ENCODE measurements at places on chromosomes 3 and 15.

DNA sequence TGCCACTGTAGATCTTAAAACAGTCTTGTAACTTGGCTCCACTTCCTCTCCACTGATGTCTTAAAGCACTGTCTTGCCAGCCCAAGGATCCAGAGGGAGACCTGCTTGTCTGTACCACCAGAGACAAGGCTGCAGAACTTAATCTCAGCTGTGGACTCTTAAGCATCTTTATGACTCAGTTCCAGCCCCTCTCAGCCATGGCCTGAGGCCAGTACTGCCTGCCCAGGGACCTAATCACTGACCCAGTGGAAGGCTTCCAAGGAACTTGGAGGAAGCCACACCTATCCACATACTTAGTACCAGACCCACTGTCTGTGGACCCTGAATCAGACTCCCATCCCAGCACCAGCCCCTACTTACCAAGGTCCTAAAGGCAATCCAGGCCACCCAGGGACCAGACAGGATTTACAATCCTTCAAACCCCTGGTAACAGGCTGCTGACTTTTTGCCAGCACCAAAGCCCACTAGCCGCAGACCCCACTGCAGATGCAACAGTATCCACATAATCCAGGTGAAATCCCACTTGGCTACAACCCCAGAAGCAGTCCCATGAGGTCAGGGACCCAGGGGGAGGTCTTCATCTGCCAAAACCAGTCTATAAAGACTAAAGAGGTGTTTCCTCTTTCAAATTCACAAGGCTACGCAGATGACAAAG lies 41.9 kb upstream of the PRR20G start:
- no peak for DNase-seq

DNA sequence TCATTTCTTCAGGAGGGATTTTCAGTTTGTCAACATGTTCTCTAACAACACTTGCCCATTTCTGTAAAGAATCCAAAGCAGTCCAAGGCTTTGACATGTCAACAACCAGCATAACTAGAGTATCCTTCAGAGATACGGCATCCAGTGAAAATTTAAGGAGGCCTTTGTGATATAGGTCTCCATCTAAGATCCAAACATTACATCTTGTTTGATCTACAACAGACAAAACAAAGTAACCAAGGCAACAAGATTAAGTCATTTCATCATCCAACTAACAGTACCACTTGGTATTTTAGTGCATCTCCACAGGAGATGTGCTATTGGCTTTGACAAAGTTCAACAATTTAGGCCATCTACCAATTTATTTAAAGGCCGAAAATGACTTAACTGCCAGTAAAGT lies 25.8 kb downstream of the DYNC1LI1 start:
- no peak for DNase-seq

DNA sequence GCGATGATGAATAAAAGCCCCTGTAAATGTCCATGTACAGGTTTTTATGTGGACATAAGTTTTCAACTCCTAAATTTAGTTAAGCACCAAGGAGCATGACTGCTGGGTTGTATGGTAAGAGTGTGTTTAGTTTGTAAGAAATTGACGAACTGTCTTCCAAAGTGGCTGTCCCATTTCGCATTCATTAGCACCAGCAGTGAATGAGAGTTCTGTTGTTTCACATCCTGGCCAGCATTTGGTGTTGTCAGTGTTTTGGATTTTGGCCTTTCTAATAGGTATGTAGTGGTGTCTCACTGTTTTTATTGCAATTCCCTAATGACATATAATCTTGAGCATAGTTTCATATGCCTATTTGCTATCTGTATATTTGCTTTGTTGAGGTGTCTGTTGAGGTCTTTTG lies 3.7 kb downstream of the ZNF621 start:
- DNase-seq, result no peak

GRCh38 chr3:125128861-125129501 lies 73.2 kb upstream of the HEG1 start:
- DNase-seq, result no peak

GRCh38 chr15:99963096-99963825 lies 230.0 kb upstream of the LYSMD4 start:
- no peak for DNase-seq

GRCh38 chr3:42489937-42490227 lies 12.6 kb upstream of the VIPR1 start:
- DNase-seq, result no peak

- DNase-seq, result no peak
Observed at GRCh38 chr15:43517354-43518196, at the start of gene MAP1A. TSS of gene MAP1A (plus strand) at chr15:43517608. CDS start at chr15:43521474, 3,866 bp downstream.

- no peak for DNase-seq
Observed at GRCh38 chr15:80703965-80704364, 8.9 kb downstream of the ABHD17C start.

- DNase-seq, result no peak
Observed at GRCh38 chr3:101824702-101825101, 24.6 kb upstream of the NFKBIZ start.

GRCh38 chr3:37183375-37183831 lies 9.0 kb upstream of the LRRFIP2 start:
- no peak for DNase-seq

GRCh38 chr3:187361835-187362234 lies 6.3 kb upstream of the RTP4 start:
- DNase-seq, result no peak

DNA sequence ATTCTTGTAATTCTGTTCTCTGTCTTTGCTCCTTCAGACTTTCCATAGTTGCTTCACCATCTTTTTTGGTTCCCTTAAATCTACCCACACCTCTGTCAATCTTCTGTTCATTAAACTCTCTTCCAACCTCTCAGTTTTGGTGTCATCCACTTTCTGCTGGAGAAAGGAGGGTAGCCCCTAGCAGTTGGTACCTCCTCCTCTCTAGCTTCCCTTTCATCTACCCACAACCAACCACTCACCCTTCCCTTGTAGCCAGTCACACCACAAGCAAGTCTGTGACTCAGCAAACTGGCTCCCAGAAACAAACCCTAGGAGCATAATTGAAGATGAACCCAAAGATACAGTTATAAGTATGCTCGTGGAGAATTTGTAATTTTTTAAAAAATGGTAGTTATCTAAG lies 318.6 kb downstream of the FHIT start:
- no peak for DNase-seq

- no peak for DNase-seq
Observed at GRCh38 chr3:185250247-185250646, 3.6 kb downstream of the EHHADH start.

DNA sequence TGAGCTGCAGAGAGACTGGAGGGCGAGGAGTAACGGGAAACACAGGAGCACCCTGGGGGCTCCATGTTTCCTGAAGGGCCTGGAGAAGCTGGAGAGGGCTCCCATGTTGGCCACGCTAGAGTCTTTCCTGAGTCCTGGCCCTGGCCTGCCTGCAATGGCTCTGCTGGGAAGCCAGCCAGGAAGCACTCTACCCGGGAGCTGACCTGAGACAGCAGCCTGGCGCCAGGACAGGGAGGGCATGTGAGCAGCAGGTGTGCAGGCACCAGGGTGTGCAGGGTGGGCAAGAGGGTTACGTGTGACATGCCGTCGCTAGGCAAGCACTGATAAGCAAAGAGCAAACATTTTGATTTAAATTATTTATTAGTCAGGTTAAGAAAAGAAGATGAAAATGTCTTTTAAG lies 301.4 kb downstream of the OCA2 start:
- no peak for DNase-seq

GRCh38 chr15:62218841-62219240 lies 53.8 kb upstream of the C2CD4B start:
- no peak for DNase-seq

DNA sequence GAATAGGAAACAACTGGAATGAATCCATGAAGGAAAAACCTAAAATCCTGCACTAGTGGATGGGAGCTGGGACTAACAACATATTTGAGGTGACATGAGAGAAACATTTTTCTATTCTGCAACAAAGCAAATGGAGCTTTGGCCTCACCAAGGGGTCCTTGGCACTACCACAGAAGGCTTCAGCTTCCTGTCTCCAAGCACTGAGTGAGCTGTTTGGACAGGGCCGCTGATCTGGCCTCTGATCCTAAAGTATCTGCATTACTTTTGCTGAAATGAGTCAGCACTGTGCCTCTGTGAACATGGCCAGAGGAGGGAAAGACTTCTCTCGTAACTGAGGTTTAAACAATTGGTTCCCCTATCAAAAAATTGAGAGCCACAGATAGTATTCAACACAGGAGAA lies 9.0 kb downstream of the ARPP21 start:
- DNase-seq, result no peak

GRCh38 chr3:152058856-152059255 lies 185.4 kb downstream of the SUCNR1 start:
- DNase-seq, result no peak

GRCh38 chr15:33675246-33675645 lies 293.1 kb upstream of the CHRM5 start:
- no peak for DNase-seq

DNA sequence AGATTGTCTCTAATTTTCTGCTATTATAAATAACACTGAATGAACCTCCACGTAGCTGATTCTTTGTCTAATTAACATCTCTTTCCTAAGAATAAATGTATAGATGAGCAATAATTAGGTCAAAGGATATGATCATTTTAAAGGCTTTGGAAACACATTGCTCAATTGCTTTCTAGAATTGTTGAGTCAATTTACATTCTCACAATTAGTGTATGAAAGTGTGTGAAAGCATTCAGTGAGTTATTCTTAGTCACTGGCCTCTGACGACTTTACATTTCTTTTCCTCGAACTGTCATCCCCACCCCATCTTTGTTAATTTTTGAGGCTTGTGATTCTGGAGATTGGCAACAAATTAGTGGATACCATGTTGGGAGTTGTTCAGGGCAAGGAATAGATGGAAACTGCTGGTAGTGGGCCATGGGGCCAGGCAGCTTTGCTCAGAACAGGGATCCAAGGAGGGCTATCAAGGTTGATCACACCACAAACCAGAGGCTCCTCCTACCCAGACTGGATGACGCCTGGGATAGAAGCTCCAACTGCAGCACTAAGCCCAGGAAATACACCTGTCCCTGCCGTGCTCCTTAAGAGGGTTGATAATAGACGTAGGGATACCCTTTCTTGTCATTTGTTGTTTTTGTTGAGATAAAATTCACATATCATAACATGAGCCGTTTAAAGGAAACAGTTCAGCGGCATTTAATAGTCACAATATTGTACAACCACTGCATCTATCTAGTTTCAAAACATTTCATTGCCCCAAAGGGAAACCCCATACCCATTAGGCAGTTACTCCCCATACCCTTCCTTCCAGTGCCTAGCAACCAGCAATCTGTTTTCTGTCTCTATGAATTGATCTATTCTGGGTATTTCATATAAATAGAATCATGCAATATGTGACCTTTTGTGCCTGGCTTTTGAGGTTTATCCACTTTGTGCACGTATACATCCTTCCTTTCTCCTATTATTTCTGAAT lies 27.9 kb downstream of the EIF1B start:
- DNase-seq, result no peak

Data from activated CD8-positive, alpha-beta memory T cell treated with anti-CD3 and anti-CD28 coated beads for 1 hour (primary cell).